ENCODE measurements at places on chromosomes 12 and 14. TPM values are rescaled to one million over a fixed set of nuclear protein-coding genes. Genes with fewer than 3 reads are reported as not detected.

MUCL1 gene
- not detected for polyA plus RNA-seq

LIN7A gene
- polyA plus RNA-seq: 24.0 TPM

TMPRSS12 gene
- polyA plus RNA-seq: not detected

GYS2 gene
- polyA plus RNA-seq: not detected

PRIMA1 gene
- polyA plus RNA-seq: not detected

KLRC1 gene
- not detected for polyA plus RNA-seq

C1QL4 gene
- not detected for polyA plus RNA-seq

OR4M1 gene
- not detected for polyA plus RNA-seq

VAMP1 gene
- 12.5 TPM for polyA plus RNA-seq

ADCK1 gene
- 4.4 TPM for polyA plus RNA-seq

DHRS2 gene
- polyA plus RNA-seq: 0.16 TPM

TEX52 gene
- polyA plus RNA-seq: not detected

SLC48A1 gene
- 11.4 TPM for polyA plus RNA-seq

LRRIQ1 gene
- not detected for polyA plus RNA-seq

LRRC10 gene
- polyA plus RNA-seq: not detected

RAD9B gene
- polyA plus RNA-seq: 0.33 TPM

SERPINA10 gene
- polyA plus RNA-seq: not detected

OR6C3 gene
- not detected for polyA plus RNA-seq

MYO1A gene
- polyA plus RNA-seq: 0.02 TPM

MANSC4 gene
- polyA plus RNA-seq: not detected
